Endothelial cell of umbilical vein (primary cell): ENCODE measurements at places on chromosomes 2 and 18. TPM values are rescaled to one million over a fixed set of nuclear protein-coding genes. Genes with fewer than 3 reads are reported as not detected.

GRCh38 chr18:7520200-7520785 is 46.8 kb upstream of the PTPRM start:
- no peak for DNase-seq

DNA sequence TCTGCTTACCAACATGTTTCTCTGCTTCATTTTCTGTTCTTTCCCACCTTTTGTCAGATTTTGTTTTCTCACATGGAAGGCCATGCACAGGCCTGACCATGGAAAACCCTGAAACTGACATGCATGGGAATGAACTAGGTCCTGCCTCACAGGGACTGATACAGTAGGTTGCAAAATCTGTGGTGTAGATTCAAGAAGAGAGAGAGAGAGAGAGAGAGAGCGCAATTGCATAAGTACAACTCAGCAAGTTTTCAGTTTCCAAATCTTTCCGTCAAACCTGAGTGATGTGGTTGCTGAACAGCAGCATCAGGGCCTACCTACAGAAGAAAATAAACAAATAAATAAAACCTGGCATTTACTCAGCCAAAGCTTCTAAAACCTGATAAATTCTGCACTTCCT is 87.5 kb upstream of the RNF152 start:
- DNase-seq, result no peak

DNA sequence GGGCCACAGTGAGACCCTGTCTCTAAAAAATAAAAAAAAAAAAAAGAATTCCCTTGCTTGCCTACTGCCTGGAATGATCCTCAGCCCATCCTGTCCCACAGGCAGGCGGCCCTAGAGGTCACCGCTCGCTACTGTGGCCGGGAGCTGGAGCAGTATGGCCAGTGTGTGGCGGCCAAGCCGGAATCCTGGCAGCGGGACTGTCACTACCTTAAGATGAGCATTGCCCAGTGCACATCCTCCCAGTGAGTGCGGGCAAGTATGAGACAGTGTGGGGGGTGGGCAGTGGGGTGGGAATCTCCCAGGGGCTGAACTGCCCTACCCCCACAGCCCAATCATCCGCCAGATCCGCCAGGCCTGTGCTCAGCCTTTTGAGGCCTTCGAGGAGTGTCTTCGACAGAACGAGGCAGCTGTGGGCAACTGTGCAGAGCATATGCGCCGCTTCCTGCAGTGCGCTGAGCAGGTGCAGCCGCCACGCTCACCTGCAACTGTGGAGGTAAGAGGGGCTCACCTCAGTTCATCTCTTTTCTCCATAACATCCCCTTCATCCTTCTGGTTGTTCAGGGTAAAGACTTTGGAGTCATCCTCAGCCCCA is 1.6 kb downstream of the CHCHD5 start:
- no peak for DNase-seq

GRCh38 chr2:63484481-63484880 is 103.8 kb downstream of the WDPCP start:
- no peak for DNase-seq

GRCh38 chr2:235692671-235693171 is 198.9 kb downstream of the AGAP1 start:
- DNase-seq, result no peak

Gene MYO1B
- 51.1 and 55.4 TPM in 2 replicates for total RNA-seq

Gene LGALSL
- total RNA-seq, result 2.3 and 5.8 TPM in 2 replicates

Gene FSHR
- total RNA-seq, result not detected in 2 replicates
